Activated naive CD4-positive, alpha-beta T cell treated with anti-CD3 and anti-CD28 coated beads for 36 hours (primary cell): ENCODE measurements at places on chromosomes 12 and 14. TPM values are rescaled to one million over a fixed set of nuclear protein-coding genes. Genes with fewer than 3 reads are reported as not detected.
A peak's percentile ranks its signal among the peaks of the same experiment; 100 is the strongest.

C12orf56 gene
- not detected for total RNA-seq

MYO1H gene
- total RNA-seq, result not detected

FGF6 gene
- total RNA-seq, result not detected

OR4K13 gene
- not detected for total RNA-seq

FBXW8 gene
- total RNA-seq, result 6.4 TPM

DNA sequence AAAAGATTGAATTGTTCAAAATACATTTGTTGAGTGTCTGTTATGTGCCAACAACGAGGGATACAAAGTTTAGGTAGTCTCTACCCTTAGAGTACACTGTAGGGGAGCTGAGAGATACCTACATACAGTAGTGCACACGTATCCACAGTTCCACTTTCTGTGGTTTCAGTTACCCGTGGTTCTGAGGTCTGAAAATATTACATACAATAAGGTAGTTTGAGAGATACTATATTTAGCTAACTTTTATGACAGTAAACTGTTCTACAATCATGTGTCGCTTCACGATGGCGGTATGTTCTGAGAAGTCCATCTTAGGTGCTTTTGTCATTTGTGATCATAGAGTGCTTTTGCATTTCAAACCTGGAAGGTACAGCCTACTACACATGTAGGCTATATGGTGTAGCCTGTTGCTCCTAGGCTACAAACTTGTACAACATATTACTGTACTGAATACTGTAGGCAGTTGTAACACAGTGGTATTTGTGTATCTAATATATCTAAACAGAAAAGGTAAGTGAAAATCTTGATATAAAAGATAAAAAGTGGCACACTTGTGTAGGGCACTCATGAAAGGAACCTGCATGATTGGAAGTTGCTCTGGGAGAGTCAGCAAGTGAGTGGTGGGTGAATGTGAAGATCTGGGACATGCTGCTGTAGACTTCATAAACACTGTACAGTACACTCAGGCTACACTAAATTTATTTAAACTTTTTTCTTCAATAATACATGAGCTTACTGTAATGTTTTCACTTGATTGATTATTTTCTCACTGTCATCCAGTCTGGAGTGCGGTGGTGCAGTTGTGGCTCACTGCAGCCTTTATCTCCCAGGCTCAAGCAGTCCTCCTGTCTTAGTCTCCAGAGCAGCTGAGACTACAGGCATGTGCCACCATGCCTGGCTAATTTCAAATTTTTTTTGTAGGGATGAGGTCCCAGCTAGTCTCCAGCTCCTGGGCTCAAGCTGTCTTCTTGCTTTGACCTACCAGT is 4.0 kb downstream of the CPSF6 start:
- H3K36me3 ChIP-seq, result peaks cover 26% of the 10 kb centered on the region
- peak overlapping the region; percentile 61 for H3K27ac ChIP-seq
- no peaks in the 10 kb centered on the region for H3K27me3 ChIP-seq
- peaks cover 68% of the 10 kb centered on the region for H3K4me1 ChIP-seq

DNA sequence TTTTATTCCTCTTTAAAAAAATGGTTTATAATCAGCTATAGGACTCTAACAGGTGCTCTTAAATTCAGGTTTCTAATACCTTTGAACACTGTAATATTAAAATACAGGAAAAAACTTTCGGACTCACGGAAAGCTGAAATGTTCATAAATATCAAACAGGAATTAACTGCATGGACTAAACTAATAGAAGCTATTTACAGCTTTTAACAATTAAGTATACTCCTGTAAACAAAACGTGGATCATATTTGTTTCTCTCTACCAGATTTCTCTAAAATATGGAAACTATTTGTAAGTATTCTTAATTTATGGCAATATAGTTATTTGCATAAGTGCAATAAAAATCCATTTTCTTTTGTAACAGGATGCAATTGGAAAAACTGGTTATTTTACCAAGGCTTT is 108.9 kb upstream of the RESF1 start:
- DNase-seq, result no peak
- no peak overlapping the region for H3K27ac ChIP-seq
- H3K27me3 ChIP-seq, result no peaks in the 10 kb centered on the region
- H3K36me3 ChIP-seq, result peaks cover 15% of the 10 kb centered on the region

GRCh38 chr14:96100161-96101064 is 61.3 kb downstream of the C14orf132 start:
- peaks cover 8% of the 10 kb centered on the region for H3K4me1 ChIP-seq
- no peaks in the 10 kb centered on the region for H3K27me3 ChIP-seq

DNA sequence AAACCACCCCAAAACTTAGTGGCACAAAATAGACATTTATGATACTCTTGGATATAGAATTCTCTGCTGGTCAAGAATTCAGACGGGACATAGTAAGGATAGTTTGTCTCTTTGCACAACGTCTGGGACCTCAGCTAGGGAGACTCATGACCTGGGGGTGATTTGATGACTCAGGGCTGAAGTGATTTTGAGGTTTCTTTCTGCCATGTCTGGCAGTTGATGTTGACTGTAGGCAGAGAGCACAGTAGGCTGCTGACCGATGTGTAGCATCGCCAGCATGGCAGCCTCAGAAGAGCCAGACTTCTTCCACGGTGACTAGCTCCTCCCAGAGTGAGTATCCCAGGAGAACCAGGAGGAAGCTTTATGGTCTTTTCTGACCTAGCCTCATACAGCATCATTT is 88.9 kb upstream of the FRMD6 start:
- H3K4me1 ChIP-seq, result peaks cover 27% of the 10 kb centered on the region
- no peaks in the 10 kb centered on the region for H3K27me3 ChIP-seq

GRCh38 chr12:113086249-113087164 is 30.0 kb downstream of the DTX1 start:
- H3K36me3 ChIP-seq, result no peaks in the 10 kb centered on the region
- no peaks in the 10 kb centered on the region for H3K27me3 ChIP-seq
- H3K4me1 ChIP-seq, result peaks cover 65% of the 10 kb centered on the region
- H3K27ac ChIP-seq, result peak overlapping the region; percentile 51
- DNase-seq, result peak; percentile 52
